ENCODE measurements at places on chromosomes 4 and X. TPM values are rescaled to one million over a fixed set of nuclear protein-coding genes. Genes with fewer than 3 reads are reported as not detected.

The PRKG2 gene
- polyA plus RNA-seq: 0.16 TPM

The XG gene
- 0.42 TPM for polyA plus RNA-seq

The SSX2 gene
- polyA plus RNA-seq: not detected

The ATRX gene
- 64.0 TPM for polyA plus RNA-seq

Measured in neural cell (in vitro differentiated cells).